Fibroblast of skin of back (primary cell): ENCODE measurements at places on chromosomes 16 and 17.

GRCh38 chr17:76687298-76688164 lies 23.2 kb downstream of the MXRA7 start:
- DNase-seq = no peak

GRCh38 chr16:84141143-84141670 lies 3.8 kb downstream of the HSDL1 start:
- DNase-seq = no peak

DNA sequence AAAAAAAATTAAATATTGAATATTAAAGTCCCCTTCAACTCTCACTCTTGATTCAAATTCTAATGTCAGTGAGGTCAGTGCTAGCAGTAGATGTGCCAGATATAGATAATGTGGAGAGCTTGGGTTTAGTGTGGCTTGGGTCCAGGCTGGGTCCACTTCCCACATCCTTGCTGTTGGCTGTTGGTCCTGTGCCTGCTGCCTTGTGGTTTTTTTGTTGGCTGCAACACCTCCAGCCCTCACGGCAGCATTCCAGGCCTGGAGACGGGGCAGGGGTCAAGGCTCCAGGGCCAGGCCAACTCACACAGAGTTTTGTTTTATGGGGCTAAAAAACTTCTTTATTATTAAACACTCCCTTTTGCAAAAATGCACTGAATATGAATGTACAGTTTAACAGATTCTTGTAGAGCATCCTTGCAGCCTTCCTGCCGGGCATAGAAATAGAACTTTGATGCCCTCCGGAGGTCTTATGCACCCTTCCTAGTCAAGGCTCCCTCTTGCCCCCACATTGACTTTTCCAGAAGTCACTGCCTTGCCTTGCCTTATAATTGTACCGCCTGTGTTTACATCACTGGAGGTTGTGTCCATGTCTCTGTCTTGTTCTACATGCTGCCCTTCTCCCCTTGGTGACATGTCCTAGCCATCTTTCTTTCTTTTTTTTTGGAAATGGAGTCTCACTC lies 25.5 kb upstream of the MYO15B start:
- no peak for DNase-seq

- peak; percentile 11 for DNase-seq
These were observed 21.9 kb downstream of the PRKAR1A start for GRCh38 chr17:68533887-68534694.

- no peak for DNase-seq
These were observed 2.7 kb upstream of the SNX20 start for GRCh38 chr16:50683689-50684374.

DNA sequence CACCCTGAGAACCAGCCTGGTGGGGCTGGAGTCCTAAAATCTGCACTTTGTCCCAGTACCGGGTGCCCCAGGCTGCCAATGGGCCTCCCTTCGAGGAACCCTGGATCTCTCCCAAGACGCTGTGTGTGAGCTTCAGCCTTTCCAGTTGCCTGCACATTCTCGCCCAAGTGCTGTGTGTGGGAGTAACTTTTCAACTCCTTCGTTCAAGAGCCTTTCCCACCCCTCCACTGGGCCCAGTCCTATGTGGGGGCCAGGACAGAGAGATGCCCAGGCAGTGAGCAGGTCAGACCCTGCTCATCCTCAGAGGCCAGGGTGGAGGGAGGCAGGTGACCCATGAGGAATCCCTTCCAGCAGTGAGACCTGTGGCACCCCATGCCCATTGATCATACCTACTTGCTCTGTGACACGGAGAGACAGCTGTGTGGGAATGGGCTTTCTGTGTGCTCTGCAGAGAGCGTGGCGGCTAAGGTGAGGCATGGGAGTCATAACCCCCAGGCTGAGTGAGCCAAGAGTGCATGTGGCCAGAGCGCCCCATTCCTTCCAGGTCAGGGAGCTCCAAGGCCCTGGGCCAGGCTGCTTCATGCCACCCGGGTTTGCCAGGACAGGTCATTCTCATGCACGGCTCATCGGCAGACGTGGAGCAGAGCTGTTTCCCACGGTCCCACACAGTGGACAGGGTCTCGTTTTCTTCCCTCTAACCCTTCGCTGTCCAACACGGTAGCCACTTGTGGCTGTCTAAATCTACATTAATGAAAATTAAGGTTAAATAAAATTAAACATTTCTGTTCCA lies 154.4 kb downstream of the CLEC16A start:
- no peak for DNase-seq

DNA sequence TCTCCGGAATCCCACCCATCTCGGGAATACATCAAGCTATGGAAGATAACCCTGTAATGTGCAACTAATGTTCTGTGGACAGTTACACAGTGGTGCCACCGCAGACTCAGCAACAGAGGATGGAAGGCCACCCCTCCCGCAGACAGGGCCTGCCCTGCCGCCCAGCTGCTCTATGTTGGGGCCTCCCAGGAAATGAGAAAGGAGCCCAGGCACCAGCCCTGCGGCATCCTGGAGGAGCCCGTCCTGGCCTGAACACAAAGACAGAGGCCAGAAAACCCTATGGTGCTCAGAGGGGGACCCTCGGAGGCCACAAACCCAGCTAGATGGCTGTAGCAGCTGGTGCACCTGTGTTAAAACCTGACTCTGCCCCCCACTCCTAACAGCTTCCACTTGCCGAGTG lies 216.1 kb upstream of the RPL38 start:
- DNase-seq = no peak

GRCh38 chr16:83137326-83137781 lies 510.6 kb downstream of the CDH13 start:
- peak; percentile 73 for DNase-seq
